ENCODE measurements at places on chromosomes 5 and 9.

DNA sequence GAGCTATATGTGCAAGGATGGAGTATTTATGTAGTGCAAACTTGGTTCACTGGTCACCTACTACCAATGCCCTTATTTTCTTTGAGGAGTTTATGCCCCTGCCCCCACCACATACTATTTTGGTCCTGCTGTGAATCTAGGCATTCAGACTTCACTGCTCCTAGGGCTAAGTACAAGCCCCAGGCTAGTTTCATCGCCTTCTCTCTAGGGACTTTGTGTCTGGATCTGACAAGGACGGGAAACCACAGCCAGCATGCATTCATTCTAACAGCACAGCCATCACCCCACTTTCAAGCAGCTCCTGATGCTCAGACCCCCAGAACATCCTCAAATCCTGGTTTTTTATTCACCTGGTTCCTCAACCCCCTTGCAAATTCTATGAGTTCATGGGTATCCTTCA is 56.8 kb downstream of the DRD1 start:
- DNase-seq: no peak

GRCh38 chr9:78826527-78826926 is 529.6 kb downstream of the PSAT1 start:
- no peak for DNase-seq

DNA sequence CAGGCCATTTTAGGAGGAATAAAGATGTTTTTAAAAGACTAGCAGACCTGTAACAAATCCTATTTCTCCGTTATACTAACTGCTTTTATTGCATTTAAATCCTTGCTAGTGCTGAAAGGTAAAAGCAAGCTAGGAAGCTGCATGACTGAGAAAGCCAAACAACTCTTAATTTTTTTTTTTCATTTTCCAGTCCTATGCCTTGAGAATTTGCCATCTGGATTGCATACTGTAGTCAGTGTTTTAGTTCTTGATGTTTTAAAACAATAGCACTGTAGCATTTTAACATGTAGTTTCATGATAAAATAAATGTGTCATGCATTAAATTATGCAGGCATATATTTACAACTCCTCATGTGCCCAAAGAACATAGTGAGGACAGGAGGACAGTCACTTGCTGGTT is 108.4 kb upstream of the FGF10 start:
- no peak for DNase-seq

DNA sequence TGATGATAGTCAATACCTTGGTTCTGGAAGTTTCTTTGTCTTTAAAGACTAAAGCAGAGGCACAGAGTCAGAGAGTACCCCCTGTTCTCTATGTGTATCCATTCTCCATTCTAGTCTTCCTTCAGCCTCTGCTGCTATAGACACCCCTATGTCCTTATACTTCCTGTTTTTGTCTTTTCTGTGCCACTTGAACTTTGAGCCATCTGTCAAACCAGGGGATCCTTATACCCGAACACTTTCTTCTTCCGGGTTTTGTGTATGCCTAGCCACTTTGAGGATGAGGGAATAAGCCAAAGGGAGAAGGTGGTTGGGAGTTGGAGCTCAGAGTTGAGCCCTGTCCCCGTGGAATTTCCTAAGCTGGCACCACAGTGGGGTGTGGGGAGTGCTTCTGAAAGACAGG is 61.1 kb upstream of the IL6ST start:
- no peak for DNase-seq

DNA sequence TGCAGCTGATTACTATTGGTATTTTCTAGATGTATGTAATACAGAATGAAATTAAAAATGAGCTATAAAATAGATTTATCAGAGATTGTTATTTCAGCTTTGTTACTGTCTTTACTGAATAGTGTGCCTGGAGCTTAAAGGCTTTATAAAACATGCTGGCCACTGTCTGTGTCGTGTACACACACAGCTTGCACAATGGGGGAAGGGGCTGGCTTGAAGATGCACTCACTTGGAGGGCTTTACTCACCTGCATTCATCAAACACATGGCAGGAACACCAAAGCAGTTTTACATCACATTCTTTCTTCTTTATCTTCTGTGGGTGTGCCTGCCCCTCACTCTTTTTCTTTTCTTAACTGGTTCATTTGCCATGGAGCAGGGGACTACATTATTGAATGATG is 60.9 kb downstream of the TLE4 start:
- DNase-seq: no peak

DNA sequence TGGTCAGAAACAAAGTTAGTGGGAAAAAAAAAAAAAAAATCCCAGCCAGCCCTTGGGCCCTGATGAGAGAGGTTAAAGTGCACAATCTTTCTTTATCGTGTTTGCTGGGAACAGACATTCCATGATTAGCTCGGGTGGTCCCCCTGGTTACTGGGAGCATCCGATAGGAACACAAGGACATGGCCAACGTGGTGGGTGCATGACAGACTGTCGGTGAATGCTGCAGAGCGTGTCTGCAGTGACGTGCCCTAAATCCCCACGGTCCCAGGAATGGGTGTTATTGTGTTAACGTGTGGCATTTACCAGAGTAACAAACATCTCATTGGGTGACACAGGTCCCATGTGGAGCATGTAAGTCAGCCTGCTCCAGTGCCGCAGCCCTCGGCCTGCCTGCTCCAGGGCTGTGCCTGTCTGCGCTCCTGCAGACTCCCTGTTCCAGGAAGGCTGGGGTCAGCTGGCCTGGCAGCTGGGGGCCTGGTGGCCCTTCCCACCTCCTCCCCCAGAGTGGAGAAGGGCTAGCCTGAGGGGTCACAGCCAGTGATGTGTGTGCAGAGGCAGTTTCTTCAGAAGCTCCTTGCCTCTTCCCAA is 34.3 kb upstream of the TBC1D2 start:
- no peak for DNase-seq

DNA sequence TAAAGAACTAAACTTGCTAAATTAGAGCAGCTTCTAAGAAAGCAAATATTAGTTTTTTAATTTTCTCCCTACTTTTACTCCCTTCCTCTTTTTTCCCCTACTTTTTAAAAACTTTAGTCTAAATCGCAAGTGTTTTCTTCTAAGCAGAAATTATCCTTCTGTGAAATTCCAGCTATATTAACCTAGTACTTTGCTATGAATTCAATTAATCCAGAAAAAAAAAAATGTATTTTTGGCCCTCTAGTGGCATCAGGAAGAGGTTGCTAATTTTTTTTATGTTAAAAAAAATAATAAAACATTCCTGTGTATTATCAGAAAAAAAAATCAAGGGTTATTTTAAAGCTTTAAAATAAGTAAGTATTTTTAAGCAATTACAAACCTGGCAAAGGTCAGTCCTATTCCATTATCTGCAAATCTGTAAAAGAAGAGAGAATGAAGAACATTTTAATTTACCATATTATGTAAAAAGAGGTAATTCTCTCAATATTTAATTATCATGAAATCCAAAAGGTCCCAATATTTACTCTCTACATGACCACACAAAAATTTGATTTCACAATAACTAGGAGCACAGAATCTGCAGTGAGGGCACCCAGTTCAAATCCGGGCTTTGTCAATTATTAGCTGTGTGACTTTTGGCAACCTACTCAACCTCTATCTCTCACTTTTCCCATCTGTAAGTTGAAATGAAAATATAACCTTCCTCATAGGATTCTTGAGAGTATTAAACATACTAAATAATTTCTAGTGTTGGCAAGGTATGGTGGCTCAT is 52.0 kb downstream of the CEMIP2 start:
- DNase-seq: peak; percentile 44

DNA sequence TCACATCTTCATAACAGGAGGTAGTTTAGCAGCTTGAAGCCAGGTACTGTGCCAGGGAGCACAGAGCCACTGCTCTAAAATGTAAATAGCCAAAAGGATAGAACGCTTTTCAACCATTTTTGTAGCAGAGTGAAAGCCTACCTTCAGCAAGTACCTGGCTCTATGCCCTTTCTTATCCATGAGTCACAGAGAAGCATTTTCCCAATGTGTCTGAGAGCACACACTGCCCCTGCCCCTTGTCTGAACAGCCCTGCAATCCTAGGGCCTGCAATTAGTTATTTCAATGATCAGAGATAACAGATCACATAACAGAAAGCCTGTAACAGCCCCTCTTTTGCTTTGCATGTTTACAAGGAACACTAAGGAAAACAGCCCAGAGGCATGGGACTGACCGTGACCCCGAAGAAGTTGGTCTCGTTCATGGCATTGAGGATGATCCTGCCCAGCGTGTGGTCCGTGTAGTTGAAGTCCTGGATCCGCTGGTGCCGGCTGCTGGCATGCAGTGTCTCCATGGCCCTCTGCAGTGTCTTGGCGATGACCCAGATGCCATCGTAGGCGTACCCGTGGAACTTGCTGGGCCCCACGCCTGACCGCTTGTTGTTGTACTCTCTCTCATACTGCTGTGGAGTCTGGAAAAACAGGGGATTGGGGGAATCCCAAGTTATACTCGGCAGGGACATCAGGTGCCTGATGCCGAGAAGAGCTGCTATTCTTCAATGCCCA is 198.3 kb upstream of the TBC1D2 start:
- peak; percentile 33 for DNase-seq
